ENCODE measurements at places on chromosomes 7 and 10.

DNA sequence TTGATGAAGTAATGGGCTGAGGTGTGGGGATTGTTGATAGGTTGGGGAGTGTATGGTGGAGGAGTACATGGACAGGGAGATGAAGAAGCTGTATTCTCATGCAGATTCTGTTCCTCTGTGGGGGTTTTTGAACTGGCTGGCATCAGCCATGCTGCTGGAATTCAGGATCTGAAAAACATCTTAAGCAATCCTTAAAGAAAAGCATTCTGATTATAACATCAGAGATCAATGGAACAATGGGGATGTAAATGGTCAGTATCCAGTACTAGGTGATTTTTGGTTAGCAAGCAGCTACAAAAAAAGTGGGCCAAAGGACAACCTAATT is 247.5 kb upstream of the GALNT17 start:
- DNase-seq = no peak

GRCh38 chr10:127243490-127244272 is 47.3 kb upstream of the INSYN2A start:
- DNase-seq = no peak

GRCh38 chr7:76057813-76058145 is 9.9 kb downstream of the MDH2 start:
- no peak for DNase-seq

- DNase-seq = no peak
Observed at GRCh38 chr7:37282927-37283326, 165.7 kb downstream of the ELMO1 start.

DNA sequence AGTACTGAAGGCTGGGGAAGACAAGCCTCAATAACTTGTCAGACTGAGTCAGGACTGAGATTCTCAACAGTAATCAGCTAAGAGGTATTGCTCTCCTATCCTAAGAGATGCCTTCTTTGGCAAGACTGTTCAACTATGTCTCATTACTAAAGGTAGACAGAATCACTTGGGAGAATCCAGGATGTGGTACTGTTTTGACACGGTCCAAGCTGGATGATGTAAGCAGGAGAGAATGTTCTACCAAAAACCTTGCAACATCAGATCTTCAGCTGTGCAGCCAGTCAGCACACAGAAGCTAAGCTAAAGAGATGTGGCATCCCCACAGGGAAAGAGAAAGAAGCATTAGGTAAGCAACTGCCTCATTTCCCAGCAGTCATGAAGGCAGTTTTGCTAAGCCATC is 391.4 kb downstream of the NRG3 start:
- no peak for DNase-seq

DNA sequence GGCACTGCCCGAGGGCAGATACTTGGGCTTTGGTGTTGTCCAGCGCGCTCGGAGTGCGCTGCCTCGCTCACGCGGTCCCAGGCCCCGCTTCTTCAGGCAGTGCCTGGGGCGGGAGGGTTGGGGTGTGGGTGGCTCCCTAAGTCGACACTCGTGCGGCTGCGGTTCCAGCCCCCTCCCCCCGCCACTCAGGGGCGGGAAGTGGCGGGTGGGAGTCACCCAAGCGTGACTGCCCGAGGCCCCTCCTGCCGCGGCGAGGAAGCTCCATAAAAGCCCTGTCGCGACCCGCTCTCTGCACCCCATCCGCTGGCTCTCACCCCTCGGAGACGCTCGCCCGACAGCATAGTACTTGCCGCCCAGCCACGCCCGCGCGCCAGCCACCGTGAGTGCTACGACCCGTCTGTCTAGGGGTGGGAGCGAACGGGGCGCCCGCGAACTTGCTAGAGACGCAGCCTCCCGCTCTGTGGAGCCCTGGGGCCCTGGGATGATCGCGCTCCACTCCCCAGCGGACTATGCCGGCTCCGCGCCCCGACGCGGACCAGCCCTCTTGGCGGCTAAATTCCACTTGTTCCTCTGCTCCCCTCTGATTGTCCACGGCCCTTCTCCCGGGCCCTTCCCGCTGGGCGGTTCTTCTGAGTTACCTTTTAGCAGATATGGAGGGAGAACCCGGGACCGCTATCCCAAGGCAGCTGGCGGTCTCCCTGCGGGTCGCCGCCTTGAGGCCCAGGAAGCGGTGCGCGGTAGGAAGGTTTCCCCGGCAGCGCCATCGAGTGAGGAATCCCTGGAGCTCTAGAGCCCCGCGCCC is at the start of gene NPY:
TSS of gene NPY (plus strand) at position 294 of the 802 bp plus-strand sequence. CDS start 1,051 bp downstream, outside the sequence.
- no peak for DNase-seq

- DNase-seq = no peak
Observed at GRCh38 chr10:29471544-29471859, 163.3 kb downstream of the SVIL start.

GRCh38 chr7:105141068-105141467 is 127.1 kb downstream of the KMT2E start:
- no peak for DNase-seq

GRCh38 chr10:93173967-93174845 is 100.5 kb downstream of the CYP26A1 start:
- no peak for DNase-seq

GRCh38 chr7:140304191-140304799 is 94.0 kb downstream of the SLC37A3 start:
- DNase-seq = peak; percentile 81

DNA sequence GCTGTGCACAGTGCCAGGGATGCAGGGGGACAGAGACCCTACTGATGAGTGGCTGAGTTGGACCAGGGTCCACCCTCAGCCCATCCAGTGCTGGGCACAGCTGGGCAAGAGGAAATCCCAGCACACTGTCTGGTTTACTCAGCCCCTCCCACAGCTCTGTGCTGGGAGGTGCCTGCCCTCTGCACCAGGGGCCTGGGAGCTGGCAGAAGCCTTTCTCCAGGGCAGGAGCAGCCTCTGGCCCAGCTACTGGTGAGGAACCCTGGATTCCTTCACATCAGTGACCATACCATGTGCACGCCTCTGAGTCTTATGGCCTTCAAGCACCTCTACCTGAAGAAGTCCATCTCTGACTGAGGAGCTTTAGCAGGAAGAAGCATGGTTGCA is 25.9 kb upstream of the C10orf71 start:
- no peak for DNase-seq

DNA sequence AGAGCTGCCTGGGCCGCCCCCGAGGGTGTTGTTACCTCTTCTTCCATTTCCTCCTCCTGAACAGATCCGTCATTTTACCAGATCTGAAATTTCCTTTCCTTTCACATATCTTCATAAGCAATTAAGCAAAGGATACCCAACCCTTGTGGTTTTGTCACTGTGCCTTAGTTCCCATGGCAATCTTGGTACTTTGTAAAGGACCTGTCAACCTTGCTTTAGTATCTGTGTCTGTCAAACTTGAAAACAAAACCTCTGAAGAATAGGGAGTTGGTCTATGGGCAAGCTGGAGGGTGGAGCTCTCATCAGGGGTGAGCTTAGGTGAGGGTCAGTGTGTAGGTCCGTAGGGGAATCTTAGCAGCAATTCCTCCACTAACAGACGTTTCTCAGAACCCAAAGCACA is 25.4 kb upstream of the CCDC3 start:
- no peak for DNase-seq

DNA sequence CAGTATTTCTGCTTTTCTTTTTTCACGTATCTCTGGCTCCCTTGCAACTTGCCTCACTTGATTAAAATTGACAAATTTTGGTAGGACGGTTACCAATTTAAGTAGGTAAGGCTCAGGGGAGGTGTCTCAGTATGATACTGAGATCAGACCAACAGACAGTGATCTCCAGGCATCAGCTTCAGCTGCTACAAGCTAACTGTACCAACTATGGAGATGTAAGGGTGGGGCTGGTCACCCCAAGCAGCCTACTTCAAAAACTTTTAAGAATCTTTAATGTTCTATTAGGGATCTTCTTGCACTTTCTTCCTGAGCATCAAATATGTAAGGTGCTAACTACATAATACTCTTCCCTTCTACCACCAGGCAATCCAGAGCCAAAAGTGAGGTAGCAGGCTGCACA is 26.9 kb downstream of the SLC35B4 start:
- no peak for DNase-seq

- no peak for DNase-seq
Observed at GRCh38 chr7:3787717-3788264, 486.7 kb downstream of the SDK1 start.

GRCh38 chr7:11228515-11228914 is 254.8 kb downstream of the PHF14 start:
- DNase-seq = no peak

DNA sequence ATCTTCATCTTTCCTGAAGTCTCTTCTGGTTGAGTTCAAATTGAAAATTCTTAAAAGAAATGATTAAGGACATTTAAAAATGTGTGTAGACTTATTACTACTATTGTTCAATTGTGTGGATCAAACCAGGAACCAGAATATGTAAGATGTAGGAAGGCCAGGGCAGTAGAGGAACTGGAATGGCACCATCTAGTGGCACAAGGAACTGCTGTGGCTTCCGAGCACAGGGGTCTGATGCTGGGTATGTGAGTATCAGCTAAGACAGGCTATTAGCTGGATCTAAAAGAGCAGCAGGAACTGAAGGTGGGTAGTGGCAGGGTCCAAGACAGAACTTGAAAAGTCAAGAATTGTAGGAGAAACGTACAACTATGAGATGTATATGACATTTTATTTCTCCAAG is 247.3 kb downstream of the SEMA3A start:
- no peak for DNase-seq

DNA sequence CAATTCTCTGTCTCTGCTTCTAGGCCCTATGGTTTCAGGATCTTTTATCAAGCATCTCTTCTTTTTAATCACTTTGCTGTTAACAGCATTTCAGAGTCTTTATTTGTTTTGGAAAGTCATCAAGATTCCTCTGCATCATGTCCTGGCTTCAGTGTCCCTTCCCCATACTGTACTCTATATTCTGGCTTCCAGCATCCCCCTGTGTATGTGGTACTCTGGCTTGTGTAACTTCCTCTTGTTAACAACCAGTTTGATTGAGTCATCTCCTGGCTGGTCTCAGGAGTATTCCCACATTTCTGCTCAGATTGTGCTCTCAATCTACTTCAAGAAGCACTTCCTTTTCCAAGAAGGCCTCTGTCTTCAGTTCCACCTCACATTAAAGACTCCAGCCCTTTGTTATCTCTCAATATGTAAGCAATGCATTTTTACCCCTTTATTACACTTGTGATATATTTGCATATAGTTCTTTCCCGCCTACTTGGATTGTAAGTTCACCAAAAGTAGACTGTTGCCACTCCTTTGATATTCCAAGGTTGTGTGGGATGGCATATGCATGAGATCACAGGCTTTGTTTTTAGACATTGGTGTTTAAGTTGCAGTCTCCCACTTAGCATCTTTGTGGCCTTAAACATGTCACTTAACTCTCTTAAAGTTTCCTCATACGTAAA is 15.1 kb upstream of the ATE1 start:
- peak; percentile 8 for DNase-seq

GRCh38 chr7:105017657-105018365 is 3.8 kb downstream of the KMT2E start:
- DNase-seq = no peak

GRCh38 chr7:92926697-92927044 is 90.3 kb upstream of the CDK6 start:
- no peak for DNase-seq
